ENCODE measurements at places on chromosomes 12 and 14. TPM values are rescaled to one million over a fixed set of nuclear protein-coding genes. Genes with fewer than 3 reads are reported as not detected.

- no peak for DNase-seq
Observed at GRCh38 chr14:76714470-76714869, 46.8 kb upstream of the VASH1 start.

GRCh38 chr14:23877111-23877510, 76.5 kb upstream of the DHRS4 start:
- DNase-seq, result no peak

Gene BEST3
- total RNA-seq, result not detected

Gene PLA2G1B
- not detected for total RNA-seq

- no peak for DNase-seq
Observed at GRCh38 chr12:56124133-56124532, 3.9 kb upstream of the ESYT1 start.

Gene MYO1H
- total RNA-seq, result not detected

DNA sequence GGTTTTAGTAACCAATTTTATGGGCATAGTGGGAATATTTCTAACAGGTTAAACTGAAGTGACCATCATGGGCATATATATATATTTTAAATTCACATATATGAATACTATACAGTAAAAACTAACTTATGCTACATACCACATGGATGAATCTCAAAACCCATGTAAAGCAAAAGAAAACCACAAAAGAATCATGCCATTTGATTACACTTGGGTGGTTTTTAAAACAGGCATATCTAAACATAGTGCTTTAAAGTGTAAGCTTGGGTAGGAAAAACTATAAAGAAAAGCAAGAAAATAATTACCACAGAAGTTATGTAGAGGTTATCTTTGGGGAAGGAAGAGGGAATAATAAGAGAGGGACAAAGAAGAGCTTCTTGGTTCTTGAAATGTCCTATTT, 326.1 kb downstream of the NAV3 start:
- DNase-seq, result no peak

GRCh38 chr14:94284221-94284620, 8.8 kb downstream of the SERPINA10 start:
- no peak for DNase-seq

Gene PSMD9
- total RNA-seq, result 129 TPM

Gene ADIPOR2
- total RNA-seq, result 28.7 TPM

GRCh38 chr12:18982226-18982949, 147.1 kb upstream of the PLEKHA5 start:
- DNase-seq, result no peak
